ENCODE measurements at places on chromosomes 11 and 22.
A peak's percentile ranks its signal among the peaks of the same experiment; 100 is the strongest.

DNA sequence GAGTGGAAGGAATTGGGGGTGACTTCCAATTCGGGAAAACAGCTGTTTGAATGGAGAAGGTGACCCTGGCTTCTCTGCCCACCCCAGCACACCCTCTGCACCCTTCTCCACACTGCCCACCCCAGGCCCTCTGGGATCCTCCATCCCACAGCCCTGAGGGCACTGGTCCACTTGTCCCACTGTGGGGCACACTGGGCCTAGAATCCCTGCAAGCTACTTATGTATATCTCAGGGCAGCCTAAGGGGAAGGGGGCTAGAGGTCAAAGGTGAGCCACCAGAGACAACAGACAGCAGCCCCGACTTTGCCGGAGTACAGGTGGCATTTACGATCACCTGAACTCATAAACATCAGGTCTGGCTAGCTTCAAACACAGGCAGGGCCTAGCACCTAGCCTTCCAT lies 673 bp upstream of the SCUBE2 start:
- H3K36me3 ChIP-seq: no peaks in the 10 kb centered on the region
- DNase-seq: no peak

DNA sequence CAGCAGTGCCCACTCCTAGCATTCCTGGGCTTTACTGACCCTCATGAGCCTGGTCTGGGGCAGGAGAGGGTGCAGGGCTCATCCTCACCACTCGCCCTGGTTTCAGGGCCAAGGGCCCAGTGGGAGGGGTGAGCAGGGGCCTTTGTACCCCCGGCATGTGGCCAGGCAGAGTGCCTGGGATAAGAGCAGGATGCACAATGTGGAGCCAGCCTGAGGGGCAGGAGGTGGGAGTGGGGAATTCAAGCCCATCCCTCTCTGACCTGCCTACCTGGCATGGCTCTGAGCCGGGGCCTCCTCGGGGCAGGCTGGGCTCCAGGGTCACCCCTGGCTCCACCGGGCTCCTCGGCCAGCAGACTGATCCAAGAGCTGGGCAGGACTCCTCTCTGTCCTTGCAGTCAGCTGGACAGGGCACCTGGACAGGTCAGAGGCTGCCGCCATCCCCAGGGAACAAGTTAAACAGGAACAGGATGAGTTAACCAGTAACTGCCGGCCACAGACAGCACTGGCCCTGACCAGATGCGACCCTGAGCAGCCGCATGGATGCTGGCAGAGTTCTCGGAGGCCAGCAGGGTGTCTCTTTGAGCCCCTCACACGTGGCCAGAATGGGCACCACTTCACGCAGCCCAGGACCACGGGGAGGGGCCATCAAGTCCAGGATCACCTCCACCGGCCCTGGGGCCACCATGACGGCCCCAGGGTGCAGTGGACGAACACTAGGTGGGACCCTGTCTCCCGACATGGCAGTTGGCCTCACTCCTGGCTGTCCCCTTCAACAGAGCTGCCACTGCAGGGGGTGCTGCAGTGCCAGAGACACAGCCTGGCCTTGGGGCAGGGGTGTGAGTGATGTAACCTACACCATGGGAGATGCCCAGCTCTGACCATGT lies 5.0 kb downstream of the SIGIRR start:
- peaks cover 7% of the 10 kb centered on the region for H3K4me1 ChIP-seq
- no peak overlapping the region for H3K27ac ChIP-seq
- H3K27me3 ChIP-seq: no peaks in the 10 kb centered on the region
- DNase-seq: no peak
- H3K4me3 ChIP-seq: no peak overlapping the region
- no peaks in the 10 kb centered on the region for H3K36me3 ChIP-seq

DNA sequence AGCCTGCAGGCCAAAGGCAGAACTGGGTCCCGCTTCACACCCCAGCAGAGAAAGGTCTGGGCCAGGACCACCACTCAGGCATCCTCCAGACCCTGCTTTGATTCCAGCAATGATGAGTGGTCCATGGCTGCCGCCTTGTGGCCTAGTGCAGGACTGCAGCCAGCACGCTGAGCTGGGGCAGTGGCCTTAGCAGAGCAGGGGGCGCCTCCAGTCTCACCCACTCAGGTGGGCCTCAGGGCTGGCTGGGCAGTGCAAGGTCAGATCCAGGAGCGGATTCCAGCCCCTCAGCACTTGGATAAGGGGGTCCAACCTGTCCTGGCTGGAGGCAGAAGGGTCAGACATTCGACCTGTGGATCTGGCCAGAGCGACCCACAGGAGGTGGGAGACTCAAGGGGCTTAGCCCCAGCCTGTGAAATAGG lies 9.6 kb upstream of the PDE2A start:
- H3K36me3 ChIP-seq: no peaks in the 10 kb centered on the region
- H3K27ac ChIP-seq: peak overlapping the region; percentile 43
- H3K27me3 ChIP-seq: no peaks in the 10 kb centered on the region
- no peak overlapping the region for H3K4me3 ChIP-seq
- DNase-seq: peak; percentile 68
- no peaks in the 10 kb centered on the region for H3K4me1 ChIP-seq

DNA sequence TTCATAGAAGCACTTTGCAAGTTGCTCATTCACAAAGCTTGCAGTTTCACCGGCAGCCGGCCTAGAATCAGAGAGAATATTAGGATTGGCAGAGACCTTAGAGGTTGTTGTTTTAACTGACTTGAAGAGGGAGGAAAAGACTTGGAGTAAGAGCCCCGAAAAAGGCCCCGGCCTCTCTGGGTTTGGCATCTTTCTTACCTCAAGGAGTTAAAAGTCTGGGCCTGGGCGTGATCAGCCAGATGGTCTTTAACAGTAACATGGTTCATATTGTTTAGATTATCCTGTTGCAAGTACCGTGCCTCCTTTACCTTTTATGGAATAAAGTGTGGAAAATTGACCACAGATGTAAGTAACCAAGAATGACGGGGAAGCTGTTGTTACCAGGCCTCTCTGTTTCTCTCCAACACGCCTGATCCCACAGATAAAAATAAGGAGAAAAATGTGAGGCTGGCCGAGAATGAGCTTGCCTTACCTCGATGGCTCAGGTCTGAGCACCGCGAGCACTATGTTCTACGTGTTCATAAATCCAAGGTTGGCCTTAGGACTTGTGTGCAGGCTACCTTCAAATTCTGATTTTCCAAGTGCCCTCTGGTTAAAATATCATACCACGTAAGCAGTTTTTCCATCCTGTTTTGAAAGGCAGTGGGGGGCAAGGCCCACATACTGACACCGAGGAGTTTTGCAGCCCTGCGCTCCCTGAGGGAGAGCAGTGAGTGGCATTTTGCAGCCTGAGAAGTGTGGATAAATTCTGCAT lies 56.4 kb downstream of the PARVA start:
- no peaks in the 10 kb centered on the region for H3K36me3 ChIP-seq
- H3K4me3 ChIP-seq: no peak overlapping the region
- H3K27ac ChIP-seq: peak overlapping the region; percentile 96
- DNase-seq: peak; percentile 72
- H3K4me1 ChIP-seq: peaks cover 4% of the 10 kb centered on the region

DNA sequence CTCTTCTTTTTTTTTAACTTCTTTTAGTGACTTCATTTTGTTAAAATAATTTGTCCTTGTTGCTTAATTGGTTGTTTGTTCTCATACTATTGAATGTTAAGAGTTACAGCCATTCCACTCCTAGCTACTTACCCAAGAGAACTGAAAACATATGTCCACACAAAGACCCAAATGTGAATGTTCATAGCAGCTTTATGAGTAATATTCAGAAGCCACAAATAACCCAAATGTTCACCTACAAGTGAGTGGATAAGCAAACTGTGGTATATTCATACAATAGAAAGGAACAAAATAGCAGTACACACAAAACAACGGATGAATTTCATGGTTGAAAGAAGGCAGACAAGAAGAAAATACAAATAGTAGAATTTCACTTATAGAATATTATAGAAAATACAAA lies 1.4 kb upstream of the OR4D11 start:
- H3K36me3 ChIP-seq: no peaks in the 10 kb centered on the region
- H3K27me3 ChIP-seq: no peaks in the 10 kb centered on the region
- no peak for DNase-seq
- H3K4me3 ChIP-seq: no peak overlapping the region
- no peak overlapping the region for H3K27ac ChIP-seq
- H3K4me1 ChIP-seq: no peaks in the 10 kb centered on the region

DNA sequence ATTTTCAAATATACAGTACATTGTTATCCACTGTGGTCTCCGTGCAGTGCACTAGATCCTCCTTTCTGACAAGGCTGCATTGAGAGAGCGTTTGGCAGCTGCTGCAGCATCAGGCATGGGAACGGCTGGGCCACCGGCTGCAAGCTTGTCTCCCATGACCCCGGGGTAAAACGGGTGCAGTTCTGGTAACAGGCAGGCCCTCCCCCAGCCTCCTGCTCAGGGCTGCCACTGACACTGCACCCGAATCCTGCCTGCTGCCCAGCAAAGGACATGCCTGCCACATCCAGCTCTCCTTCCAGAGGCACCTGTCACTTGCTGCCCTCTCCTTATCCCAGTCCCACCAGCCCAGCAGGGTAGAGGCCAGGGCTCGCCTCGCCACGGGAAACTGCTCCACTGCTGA lies 124.5 kb upstream of the TMEM45B start:
- DNase-seq: no peak
- H3K4me1 ChIP-seq: no peaks in the 10 kb centered on the region
- H3K27ac ChIP-seq: no peak overlapping the region
- H3K36me3 ChIP-seq: no peaks in the 10 kb centered on the region
- no peaks in the 10 kb centered on the region for H3K27me3 ChIP-seq

GRCh38 chr11:10087186-10087922 lies 206.7 kb downstream of the SBF2 start:
- H3K27me3 ChIP-seq: no peaks in the 10 kb centered on the region
- H3K4me3 ChIP-seq: no peak overlapping the region
- DNase-seq: no peak
- no peaks in the 10 kb centered on the region for H3K4me1 ChIP-seq
